ENCODE measurements at places on chromosomes 4 and X.

DNA sequence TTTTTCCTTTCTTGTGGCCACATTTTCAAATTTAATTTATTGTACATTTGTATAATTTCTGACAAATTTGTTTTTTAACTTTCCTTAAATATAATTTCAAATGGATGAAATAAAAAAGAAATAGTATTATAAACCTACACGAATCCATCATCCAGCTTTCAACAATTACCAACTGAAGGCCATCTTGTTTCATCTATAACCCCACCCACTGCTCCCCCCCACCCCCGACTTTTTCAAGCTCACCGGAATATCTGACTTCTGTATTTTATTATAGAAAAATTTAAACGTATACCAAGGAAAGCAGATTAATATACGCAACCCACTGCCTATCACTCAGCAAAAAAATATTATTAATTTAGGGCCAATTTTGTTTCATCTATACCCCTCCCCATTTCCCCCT lies 1.1 kb downstream of the MORF4L2 start:
- DNase-seq = no peak

GRCh38 chr4:127601029-127601428 lies 31.7 kb upstream of the INTU start:
- DNase-seq = no peak

GRCh38 chr4:15757054-15757453 lies 21.1 kb upstream of the CD38 start:
- DNase-seq = no peak

- no peak for DNase-seq
These were observed 147.4 kb upstream of the FGF13 start for GRCh38 chrX:138858951-138859350.

GRCh38 chr4:188986271-188986689 lies 847.0 kb downstream of the TRIML1 start:
- no peak for DNase-seq

DNA sequence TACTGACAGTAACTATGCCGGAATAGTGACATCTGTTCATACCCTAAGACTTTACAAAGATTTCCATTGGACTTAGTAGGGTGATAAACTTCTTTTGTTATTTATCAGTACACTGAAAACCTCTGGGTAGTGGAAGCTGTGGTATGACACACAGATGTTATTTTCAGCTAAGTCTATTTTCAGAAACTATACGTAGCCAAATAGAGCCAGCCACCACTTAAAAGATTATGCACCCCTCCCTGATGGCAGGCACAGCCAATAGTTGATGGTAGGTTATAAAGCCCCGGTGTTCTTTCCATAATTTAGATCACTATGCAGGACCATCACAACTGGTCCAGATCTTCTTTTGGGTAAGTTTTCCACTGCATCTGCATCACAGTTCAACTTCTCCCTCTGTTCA lies 1603.2 kb upstream of the PABPC4L start:
- no peak for DNase-seq

DNA sequence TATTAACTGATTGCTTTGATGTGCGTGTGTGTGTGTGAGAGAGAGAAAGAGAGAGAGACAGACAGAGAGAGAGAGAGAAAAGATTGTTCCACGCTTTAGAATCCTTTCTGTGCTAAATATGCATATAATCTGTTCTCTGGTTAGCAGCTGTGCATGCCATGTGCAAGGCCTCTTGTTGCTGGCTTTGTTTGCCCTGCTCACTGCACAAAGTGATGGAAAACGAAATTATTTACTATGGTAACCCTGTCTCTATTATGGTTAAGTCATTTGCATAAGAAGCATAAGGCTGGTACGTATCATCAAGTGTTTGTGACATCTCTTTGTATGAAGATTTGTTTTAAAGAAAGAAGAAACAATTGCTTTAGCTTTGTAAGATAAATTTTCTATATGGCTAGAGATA lies 190.2 kb upstream of the POF1B start:
- no peak for DNase-seq

DNA sequence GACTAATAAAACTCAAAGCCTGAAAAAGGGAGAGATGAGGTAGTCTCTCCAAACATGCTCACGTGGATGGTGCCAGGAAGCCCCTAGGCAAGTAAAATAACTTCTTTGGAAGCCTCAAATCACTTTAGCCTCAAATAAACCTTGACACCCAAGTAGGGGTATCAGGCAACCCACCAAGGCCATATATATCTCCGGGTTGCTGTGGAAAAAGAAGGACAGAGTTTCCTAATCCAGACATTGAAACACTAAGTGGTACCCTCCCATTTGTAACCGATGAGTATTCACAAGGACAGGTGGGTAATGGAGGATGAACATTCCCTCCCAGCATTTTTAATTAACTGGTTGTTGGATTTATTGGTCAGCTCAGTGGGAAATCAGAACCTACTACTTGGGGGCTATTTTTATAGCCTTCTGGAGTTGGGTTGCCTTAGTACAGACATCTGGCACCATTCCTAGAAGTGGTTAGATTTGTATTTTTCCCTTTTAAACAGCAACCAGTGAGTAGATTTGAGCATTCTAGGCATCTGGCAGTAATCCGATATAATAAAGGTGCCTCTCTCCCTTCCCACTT lies 87.7 kb downstream of the GPC3 start:
- no peak for DNase-seq

- no peak for DNase-seq
These were observed 186.1 kb downstream of the CAMK2D start for GRCh38 chr4:113575401-113575800.

GRCh38 chr4:10959586-10959985 lies 275.0 kb upstream of the CLNK start:
- peak; percentile 49 for DNase-seq

DNA sequence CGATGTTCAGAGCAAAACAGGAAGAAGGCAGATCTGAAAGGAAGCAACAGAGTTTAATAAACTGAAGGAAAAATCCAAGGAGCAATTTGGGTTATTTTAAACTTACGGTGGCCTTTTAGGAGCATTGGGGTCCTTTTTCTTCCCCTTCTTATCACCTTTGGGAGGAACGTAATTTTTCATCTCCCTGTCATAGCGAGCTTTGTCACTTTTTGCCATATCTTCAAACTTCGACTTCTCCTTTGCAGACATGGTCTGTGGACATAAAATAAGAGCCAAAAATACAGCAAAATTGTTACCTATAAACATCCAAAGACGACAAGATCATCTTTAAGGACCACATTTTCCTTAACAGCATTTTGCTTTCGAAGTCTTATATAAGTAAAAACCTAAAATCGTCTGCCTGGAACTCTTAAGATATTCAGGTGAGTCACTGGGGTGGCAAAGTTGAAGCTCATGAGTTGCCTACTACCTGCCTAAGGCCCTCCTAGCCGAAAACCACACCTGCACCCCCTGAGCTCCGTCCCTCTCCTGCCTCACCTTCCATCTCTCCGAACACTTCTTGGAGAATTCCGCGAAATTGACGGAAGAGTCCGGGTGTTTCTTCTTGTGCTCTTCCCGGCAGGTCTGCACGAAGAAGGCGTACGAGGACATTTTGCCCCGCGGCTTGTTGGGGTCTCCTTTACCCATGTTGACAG lies 1.0 kb downstream of the HMGB2 start:
- DNase-seq = no peak

DNA sequence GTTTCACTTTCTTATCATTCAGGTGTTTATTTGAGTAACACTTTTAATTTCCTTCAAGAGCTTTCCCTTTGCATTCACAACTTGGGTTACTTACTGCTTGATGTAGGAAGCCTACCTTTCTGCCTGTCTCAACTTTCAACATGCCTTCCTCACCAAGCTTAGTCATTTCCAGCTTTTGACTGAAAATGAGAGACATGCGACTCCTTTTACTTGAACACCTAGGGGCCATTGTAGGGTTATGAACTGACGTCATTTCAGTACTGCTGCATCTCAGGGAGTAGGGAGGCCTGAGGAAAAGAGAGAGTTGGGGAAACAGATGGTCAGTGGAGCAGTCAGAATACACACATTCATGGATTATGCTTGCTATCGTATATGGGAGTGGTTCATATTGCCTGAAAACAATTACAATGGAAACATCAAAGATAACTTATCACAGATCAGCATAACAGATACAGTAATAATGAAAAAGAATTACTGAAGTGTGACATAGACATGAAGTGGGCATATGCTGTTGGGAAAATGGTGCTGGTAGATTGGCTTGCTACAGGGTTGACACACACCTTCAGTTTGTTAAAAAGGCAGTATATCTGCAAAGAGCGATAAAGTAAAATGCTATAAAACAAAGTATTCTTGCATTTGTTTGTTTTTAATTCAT lies 25.7 kb downstream of the USP53 start:
- DNase-seq = no peak

DNA sequence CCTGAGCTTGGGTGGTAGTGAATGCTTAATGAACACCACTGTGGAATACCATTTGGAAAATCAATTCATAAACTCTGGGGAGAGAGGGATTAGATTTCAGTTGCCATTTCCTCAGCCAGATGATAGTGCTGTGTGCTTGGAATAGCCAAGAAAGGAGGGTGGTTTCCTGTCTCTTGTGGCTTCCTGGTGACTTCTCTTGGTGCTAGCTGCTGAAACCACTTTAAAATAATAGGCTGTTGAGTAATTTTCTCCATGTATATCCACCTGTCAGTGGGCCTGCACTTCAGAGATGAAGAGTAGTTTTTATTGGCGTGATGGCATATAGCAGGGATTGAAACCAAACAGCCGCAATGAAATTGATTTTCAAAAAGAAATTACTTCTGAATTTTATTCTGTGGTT lies 11.8 kb downstream of the EDA start:
- DNase-seq = no peak

DNA sequence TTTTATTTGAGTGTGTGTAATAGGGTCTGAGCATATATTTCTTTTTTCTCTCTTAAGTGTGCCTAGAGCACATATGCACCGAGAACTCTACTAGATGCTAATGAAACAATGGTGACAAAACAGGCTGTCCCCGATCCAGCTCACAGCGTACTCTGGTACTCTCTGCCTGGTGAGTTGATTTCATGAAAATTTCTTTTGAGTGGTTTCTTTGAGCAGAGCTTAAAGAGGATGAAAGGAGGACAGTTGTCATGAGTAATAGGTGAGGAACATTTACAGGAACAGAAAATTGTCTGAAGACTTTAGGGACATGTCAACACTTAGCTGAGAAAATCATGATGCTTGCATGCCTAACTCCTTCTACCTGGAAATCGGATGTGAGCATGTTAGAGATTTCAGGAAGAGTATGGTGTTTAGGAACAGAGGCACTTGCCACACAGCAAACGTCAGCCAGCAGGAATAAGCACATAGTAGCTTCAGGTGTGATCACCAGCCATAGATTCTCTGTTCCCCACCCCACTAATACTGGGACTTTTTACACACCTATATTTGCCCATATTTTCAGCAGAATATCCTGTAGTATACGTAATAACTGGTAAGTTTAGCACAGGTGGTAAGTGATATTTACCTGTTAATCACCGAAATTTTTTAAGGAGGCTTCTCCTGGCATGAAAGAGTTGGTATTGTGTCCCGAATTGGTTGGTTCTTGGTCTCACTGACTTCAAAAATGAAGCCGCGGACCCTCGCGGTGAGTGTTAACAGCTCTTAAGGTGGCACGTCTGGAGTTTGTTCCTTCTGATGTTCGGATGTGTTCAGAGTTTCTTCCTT lies 111.1 kb downstream of the ZNF330 start:
- DNase-seq = no peak

- no peak for DNase-seq
These were observed 5.6 kb upstream of the KLHL2 start for GRCh38 chr4:165201806-165202205.

DNA sequence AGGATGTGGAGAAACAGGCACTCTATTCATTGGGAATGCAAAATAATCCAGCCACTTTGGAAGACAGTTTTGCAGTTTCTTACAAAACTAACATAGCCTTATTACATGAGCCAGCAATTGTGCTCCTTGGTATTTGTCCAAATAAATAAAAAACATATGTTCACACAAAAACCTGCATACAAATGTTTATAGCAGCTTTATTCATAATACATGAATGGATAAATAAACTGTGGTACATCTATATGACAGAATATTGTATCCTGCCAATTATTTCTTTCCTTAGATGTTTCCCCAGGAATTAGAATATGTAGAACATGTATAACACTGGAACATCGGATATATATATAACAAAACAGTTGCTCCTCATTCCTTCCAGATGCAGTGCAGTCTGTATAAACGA lies 57.7 kb upstream of the VEGFC start:
- DNase-seq = no peak

DNA sequence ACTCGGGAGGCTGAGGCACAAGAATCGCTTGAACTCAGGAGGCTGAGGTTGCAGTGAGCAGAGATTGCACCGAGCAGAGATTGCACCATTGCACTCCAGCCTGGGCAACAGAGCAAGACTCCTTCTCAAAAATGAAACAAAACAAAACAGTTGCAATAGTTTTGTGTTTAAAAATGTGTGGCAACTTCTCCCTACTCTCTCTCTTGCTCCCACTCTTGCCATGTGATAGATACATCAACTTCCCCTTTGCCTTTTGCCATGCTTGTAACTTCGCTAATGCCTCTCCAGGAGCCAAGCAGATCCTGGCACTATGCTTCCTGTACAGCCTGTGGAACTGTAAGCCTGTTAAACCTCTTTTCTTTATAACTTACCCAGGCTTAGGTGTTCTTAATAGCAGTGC lies 52.5 kb upstream of the INTU start:
- DNase-seq = no peak

- DNase-seq = no peak
These were observed 11.0 kb downstream of the ATP5ME start for GRCh38 chr4:663046-663437.

GRCh38 chr4:189202182-189202868 lies 738.3 kb upstream of the FRG1 start:
- peak; percentile 68 for DNase-seq

DNA sequence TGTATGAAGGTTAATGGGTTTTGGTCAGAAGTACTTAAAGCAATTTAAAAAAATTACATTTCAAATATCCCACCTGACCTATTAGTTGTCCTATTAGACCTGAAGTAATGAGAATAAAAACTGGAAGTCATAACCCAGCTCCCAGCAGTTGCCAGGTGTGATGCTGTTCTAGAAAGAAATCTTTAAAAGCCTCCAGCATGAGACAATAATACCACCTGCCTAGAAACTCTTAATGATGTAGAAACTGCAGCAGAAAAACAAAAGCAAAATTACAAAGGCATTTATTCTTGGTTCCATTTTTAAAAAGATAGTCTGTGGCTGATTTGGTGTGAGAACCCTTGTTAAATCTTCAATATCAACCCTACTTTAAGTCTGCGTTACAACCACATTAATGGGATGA lies 1137.7 kb upstream of the TENM3 start:
- no peak for DNase-seq

DNA sequence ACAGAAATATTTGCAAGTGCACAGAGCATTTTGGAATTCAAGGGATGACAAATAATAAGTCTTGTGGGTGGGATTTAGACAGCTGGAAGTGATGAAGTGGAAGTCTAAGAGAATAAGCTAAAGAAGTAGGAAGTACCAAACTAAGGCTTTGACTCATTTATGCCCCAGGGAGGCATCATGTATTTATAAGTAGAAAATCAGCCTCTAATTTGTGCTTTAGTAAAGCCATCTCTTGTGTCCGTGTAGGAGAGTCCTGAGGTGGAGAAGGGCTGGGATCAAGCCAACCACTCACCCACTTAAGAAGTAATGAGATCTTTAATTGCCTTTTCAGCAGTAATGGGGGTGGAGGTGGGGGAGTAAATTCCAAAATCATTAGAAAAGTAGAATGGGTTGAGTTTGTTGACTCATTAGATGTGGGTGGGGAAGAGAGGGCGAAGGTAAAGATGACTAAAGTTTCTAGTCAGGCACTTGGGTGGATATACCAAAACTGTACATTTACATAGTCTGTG lies 356.7 kb downstream of the STIM2 start:
- DNase-seq = no peak

Measured in NCI-H2029 treated with DMSO at 0.1 percent for 48 hours (cell line).